Common myeloid progenitor, CD34-positive (primary cell): ENCODE measurements at places on chromosomes 16 and 17.

- no peaks in the 10 kb centered on the region for H3K36me3 ChIP-seq
- H3K4me1 ChIP-seq: no peaks in the 10 kb centered on the region
- DNase-seq: no peak
Observed at GRCh38 chr16:46629331-46630219, 8.4 kb upstream of the SHCBP1 start.

DNA sequence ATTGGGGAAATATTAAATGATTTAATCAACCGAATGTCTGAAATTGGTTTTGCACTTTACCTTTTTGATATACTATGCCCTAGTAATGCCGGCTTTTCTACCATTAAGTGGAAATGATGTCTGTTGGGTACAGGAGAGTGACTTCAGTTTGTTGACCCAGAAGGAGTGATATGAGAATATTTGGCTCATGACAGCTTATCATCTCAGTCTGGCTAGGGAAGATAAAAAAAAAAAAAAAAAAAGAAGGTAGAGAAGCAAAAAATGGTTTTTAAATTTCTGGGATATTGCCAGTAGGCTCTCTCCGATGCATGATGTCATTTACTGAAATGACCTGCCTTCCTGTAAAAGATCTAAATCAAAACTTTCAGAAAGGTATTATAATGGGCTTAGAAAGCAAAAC lies 69.0 kb downstream of the CNTNAP4 start:
- H3K4me3 ChIP-seq: no peak overlapping the region
- no peaks in the 10 kb centered on the region for H3K36me3 ChIP-seq
- H3K4me1 ChIP-seq: no peaks in the 10 kb centered on the region
- H3K27me3 ChIP-seq: no peaks in the 10 kb centered on the region
- no peak for DNase-seq

DNA sequence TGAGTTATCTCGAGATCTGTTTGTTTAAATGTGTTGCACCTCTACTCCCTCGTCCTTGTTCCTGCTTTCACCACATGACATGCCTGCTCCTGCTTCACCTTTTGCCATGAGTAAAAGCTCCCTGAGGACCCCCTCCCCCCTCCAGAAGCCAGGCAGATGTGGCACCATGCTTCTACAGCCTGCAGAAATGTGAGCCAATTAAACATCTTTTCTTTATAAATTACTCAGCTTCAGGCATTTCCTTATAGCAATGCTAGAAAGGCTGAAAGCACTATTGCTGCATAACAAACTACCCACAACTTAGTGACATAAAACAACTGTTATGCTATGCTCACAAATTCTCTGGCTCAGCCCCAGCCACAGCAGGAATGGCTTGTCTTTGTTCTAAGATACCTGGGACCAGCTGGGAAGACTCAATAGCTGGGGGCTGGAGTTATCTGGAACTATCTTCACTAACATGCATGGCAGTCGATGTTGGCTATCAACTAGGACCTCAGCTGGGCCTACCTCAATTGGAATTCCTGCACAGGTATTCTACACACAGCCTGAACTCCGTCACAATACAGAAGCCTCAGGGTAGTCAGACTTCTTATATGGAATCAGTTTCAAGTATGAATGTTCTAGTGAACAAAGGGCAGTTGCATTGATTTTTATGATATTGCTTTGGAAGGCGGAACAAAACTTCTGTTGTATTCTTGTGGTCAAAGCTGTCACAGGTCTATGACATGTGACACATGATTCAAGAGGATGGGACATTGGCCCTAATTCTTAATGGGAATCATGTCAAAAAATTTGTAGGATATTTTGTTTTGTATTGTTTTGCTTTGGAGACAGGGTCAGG lies 186.0 kb upstream of the PIRT start:
- no peaks in the 10 kb centered on the region for H3K4me1 ChIP-seq
- no peaks in the 10 kb centered on the region for H3K36me3 ChIP-seq
- no peak for DNase-seq
- H3K27ac ChIP-seq: no peak overlapping the region
- H3K4me3 ChIP-seq: no peak overlapping the region

DNA sequence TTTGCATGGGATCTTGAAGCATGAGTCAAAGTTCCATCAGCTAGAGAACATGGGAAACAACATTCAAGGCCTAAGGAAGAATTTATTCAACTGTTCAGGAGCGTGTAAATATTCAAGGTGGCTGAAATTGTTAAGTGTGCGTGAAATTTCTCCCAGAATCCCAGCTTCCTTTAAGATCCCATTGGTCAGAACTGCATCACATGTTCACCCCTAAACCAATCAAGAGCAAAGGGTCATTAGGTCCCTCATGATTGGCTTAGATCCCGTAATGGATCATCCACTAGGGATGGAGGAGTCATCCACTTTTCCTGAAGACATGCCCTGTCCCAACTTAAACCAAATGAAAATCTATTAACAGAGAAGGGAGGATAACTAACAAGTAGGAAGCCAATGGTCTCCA lies 201.6 kb downstream of the TMEM114 start:
- DNase-seq: no peak
- H3K4me3 ChIP-seq: no peak overlapping the region
- no peaks in the 10 kb centered on the region for H3K4me1 ChIP-seq
- H3K36me3 ChIP-seq: no peaks in the 10 kb centered on the region
- H3K27ac ChIP-seq: no peak overlapping the region

DNA sequence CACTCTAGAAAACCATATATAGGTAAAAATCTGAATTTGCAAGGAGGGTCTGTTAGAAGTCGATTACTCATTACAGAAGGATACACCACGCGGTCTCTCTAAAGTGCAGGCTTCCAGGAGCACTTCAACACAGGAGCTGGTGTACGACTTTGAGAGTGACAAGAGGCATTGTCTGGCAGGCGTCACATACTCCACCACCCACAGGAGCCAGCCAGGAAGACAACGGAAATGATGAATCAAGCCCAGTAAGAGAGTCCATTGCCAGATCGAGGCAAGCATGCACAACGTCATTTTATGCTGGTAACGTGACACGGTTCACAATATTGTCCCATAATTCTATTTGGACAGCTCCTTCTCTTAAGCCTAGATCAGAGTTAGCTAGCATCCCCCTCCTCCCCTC lies 15.0 kb upstream of the CACNG4 start:
- no peak for DNase-seq
- peaks cover 20% of the 10 kb centered on the region for H3K4me1 ChIP-seq
- H3K27me3 ChIP-seq: no peaks in the 10 kb centered on the region

- no peak overlapping the region for H3K27ac ChIP-seq
- no peak for DNase-seq
- no peaks in the 10 kb centered on the region for H3K27me3 ChIP-seq
- H3K4me3 ChIP-seq: no peak overlapping the region
- H3K36me3 ChIP-seq: peaks cover 46% of the 10 kb centered on the region
Observed at GRCh38 chr16:74951681-74952080, 33.2 kb downstream of the WDR59 start.

- H3K27me3 ChIP-seq: no peaks in the 10 kb centered on the region
- no peak overlapping the region for H3K4me3 ChIP-seq
- peaks cover 11% of the 10 kb centered on the region for H3K4me1 ChIP-seq
Observed at GRCh38 chr17:9350080-9350479, 225.5 kb downstream of the STX8 start.
